ENCODE measurements at places on chromosomes 3 and 15.

DNA sequence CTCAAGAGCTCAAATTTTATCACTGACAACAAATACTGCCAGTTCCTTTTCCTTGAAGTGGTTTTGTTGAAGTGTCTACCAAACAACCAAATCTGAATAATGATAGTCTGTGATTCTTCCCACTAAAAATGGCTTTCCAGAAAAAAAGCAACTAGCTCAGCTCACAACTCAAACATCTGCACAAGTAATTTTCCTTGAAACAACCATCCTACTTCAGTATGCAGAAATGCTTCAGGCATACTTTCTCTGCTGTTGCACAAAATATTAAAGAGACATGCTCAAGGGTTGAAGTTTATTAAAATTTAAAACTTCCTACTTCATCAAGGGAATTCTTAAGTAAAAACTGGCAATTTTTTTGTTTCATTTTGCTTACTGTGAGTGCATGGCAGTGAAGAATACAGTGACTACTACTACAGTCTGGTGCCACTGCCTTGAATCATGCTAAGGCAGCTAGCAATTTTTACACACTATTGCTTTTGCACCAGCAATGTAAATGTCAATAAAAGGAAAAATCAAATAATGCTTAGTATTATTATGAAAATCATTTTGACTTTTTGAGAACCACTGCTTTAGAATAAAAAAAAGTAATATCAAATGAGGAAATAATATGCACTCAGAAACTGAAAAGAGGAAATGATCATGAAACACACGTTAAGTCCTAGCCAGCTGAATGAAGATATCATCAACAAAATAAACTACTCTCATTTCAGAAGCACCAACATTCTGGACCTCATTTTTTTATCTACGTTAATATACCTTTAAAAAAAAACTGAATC is 33.6 kb downstream of the VPS13C start:
- no peak for DNase-seq

GRCh38 chr15:72532991-72533601 is 59.0 kb downstream of the ARIH1 start:
- DNase-seq, result no peak

GRCh38 chr3:123365450-123366143 is 83.3 kb downstream of the ADCY5 start:
- no peak for DNase-seq

- DNase-seq, result no peak
These were observed 17.0 kb downstream of the FEZF2 start for GRCh38 chr3:62356356-62356755.

GRCh38 chr3:133512416-133513089 is 60.9 kb upstream of the CDV3 start:
- DNase-seq, result no peak

DNA sequence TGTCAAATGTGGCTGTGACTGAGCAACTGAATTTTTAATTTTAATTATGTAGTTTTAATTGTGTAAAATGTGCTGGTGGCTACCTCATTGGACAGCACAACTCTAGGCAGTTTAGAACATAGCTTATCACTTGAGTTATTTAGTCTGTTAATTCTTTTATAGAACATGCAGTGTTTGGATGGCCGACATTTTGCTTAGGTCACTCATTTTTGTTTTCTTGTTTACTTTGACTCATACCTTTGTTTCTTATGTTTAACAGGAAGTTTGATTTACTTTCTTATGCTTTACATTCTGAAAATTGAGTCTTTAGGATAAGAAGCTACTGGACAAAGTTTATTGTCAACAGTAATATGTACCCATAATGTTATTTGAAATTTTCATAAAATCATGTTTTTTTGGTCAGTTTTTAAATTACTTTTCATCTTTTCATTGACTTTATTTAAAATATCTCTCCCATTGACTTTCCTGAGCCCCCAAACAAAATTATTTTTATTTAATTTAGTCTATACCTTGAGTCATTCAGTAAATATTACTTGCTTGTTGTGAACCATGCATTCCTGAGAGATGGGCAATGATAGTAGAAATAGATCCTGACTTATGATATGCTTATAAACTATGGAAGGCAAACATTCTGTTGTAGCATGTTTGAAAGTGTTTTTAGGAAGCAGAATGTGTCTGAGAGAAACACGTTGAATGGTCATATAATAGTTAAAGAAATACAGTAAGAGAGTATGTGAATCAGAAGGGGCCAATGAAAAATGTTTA is 60.6 kb downstream of the TCF12 start:
- no peak for DNase-seq

GRCh38 chr15:32700501-32701150 is 17.2 kb upstream of the GREM1 start:
- DNase-seq, result no peak

DNA sequence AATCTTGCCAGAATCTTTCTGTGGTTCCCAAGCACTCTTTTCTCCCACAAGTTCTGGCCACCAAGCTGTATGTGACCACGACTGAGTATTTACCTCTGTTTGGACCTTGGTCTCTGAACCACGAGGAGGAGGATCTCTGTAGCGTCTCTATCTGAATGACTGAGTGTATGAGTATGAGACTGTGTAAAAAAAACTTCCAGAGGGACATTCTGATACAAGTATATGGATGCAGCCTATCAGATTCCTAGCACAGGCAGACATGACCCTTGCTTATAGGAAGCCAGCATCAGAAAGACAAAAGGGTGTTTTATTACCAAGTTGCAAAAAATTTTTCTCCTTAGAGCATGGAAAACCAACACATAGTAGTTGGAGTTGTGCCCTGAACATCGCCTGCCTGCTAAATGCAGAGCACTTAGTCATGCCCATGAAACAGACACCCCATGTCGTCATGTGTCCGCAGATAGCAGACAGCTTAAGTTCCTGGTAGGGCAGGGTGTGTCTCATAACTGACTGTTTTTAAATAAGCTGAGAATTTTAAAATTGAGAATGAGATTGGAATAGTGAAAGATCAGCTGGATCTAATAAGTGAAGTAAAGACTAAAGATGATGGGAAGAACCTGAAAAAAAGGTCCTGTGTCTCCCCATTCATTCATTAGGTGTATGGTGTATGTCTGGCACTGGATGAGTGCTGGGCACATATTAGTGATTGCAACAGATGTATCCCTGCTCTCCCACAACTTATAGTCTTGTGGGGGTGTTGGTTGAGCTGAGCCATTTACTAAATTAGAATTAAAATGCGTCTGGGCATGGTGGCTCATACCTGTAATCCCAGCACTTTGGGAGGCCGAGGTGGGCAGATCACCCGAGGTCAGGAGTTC is 30.9 kb downstream of the DAG1 start:
- no peak for DNase-seq

DNA sequence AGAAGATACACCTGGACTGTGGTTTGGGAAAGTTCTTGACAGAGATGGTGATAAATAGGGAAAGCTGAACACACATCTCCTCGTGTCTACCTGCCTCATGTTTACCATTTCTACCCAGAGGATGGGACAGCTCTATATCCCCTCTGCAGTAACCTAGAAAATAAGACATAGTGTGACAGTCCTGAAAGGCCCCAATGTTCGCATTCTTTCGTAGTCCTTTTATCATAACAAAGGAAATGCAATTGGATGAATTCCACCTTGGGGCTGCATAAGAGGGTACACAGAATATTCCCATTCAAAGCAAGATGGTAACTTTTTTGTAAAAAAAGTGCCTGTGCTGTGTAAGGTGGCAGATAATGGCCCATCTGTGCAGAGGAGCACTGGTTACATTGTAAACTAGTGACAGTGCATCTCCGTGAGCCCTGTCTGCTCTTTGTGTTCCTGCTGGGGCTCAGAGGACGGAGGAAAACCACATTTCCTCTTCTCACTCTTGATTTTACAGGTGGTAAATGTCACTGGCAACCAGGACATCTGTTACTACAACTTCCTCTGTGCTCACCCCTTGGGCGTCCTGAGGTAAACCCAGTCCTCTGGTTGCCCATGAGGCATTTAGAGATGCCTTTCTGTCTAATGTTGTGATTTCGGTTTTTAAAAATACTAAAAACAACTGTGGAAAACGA is 74.3 kb downstream of the SIDT1 start:
- no peak for DNase-seq

- no peak for DNase-seq
These were observed 427.0 kb upstream of the RARB start for GRCh38 chr3:25000971-25001591.

DNA sequence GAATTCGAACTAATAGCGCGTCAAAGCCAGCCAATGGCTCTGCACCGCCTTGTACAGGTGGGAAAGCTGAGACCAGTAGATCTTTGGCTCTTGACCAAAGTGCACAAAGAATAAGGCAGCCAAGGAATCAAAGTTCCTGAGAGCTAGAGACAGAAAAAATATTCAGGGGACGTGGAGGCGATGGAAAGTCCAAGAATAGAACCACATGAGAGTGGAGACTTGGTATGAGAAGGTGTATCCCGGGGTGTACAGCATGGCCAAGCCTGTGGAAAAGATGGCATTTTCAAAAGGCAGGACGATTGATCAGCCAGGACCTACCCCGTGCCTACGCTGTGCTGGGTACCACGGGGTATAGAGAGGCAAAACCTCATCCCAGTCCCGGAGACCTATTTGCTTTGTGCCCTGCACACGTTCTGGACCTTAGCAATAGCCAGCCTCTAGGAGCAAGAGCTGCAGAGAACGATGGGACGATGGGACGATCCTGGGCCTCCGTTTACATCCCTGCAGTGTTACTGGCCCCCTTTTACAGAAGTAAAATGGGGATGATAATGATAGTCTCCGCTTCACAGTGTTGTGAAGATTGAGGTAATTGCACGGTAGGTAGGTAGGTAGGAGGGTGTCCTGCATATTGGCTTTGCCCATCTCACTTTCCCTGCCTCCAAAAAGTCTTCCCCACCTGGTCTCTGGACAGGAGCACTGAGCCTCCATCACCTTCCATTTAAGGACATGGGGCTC is 583 bp upstream of the RBSN start:
- no peak for DNase-seq

DNA sequence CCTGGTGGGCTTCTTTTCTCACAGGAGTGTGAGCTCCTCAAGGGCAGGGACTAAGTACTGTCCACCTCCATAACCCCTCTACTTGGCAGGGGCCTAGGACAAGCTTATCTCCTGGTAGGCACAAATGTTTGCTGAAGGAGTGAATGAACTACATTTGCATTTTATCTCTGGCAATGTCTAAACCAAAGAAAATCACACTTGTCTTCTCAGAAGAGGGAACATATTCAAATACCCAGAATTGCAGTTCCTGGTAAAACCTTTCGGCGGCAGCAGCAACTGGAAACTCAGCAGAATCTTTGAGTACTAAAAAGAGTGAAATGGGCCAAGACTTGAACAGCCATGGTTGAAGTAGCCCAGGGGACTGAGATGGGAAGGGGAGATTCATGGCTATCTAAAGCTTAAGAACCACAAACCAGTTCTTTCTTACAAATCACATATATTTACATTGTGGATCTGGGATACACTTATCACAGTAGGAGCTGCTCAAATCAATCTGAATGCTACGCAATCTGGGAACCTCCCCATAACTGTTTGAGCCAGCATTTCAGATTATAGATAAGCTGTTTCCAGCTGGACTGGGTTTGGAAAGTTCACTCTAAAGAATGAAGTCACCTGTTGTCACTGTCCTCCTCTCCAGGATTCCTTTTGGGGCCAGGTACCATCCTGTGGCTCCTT is 18.7 kb upstream of the PTPN9 start:
- no peak for DNase-seq
